Fibroblast of skin of abdomen (primary cell): ENCODE measurements at places on chromosomes 16 and 17.

- no peak for DNase-seq
These were observed 19.6 kb upstream of the SLC35B1 start for GRCh38 chr17:49727380-49727779.

GRCh38 chr17:34823023-34823422 is 138.2 kb downstream of the CCT6B start:
- no peak for DNase-seq

- no peak for DNase-seq
These were observed 231.0 kb downstream of the CBLN1 start for GRCh38 chr16:49050607-49051006.

DNA sequence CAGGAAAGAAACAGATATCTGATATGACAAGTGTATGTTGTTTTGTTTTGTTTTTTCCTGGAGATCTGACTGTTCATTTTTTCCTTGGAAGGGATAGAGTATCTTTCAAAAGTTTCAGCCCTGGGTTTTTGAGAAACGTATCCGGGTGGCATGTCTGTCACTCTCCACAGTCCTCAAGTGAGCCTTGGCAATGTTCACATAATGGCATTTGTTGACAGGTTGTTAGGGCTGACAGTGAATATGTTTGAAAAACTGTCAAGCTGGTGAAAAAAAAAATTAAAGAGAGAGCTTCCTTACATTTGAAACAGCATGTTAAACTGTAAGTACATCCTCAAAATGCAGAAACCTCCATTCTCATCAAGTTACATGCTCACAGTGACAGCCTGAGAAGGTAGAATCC is 113.0 kb upstream of the DYNLRB2 start:
- DNase-seq, result no peak

- DNase-seq, result no peak
These were observed 8.2 kb downstream of the ITGAM start for GRCh38 chr16:31268033-31268365.

DNA sequence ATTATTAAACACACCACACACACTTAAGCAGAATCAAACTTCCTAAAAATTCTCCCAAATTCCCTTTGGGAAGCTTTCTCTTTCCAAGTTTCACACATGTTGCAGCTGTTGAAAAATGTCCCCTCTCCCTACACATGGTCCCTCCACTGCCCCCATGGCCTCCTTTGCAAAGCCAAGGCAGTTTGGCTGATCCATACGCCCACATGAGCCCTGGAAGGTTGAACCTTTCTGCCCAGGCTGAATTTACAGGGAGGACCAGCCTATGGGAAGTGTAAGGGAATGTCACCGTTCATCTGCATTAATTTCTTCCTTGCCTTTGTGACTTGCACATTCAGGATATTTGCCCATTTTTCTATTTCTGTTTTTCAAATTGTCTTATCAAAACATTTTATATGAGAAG is 31.1 kb upstream of the SHISA6 start:
- DNase-seq, result no peak

DNA sequence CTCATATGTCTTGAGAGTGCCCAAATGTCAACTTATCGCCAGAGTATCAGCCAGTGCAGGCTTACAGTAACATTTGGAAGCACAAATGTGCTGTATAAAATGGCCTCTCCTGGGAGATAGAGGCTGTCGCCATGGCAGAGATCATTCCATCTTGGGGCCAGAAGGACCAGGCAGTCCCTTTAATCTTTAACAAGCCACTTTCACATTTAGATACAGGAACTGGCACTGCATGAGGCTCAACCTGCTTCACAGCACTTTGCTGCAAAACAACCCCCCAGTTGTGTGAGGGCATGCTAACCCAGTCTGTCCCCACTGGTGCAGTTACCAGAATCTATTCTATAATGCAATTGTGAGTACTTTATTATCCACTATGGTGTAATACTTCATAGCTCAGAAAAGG is 4.7 kb upstream of the RFFL start:
- no peak for DNase-seq

- DNase-seq, result peak; percentile 48
These were observed 112.4 kb downstream of the SPECC1 start for GRCh38 chr17:20121359-20122253.

DNA sequence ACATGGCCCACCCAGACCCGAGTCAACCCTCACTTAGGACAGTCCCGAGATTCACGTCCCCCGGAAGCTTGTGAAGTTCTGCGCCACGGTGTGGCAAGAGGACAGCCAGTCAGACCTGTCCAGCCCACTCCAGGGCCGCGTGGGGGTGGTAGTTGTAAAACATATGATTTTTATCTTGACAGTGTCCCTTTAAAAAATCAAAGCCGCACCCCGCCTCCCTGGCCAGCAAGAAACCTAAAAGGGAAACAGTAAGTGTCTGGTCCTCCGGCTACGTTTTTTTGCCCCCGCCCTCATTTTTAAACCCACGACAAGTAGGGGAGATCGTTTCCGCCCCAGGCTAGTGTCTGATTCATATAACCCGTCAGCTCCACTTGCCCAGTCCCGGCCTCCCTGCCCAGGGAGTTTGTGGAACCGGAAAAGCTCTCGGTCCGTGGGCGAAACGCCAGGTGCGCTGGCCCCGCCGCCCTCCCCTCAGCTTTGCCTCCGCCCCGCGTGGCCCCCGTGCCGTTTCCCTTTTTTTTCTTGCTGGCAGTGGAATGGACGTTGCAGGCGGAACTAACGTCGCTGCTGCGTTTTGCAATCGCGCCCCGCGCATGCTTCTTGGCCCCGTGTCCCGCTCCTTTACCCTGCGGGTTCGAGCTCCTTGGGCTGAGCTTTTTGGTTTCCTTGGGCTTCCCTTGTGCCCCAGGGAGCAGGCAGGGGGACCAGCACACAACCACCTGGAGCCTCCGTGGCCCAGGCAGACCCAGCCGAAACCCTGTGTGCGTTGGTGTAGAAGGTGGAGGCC is 13.3 kb upstream of the NUDT16L1 start:
- no peak for DNase-seq

GRCh38 chr16:47705266-47705665 is 244.1 kb downstream of the PHKB start:
- DNase-seq, result no peak

GRCh38 chr17:65527381-65527780 is 34.1 kb downstream of the AXIN2 start:
- no peak for DNase-seq

- no peak for DNase-seq
These were observed 1100.6 kb upstream of the RBFOX1 start for GRCh38 chr16:6232056-6232455.

DNA sequence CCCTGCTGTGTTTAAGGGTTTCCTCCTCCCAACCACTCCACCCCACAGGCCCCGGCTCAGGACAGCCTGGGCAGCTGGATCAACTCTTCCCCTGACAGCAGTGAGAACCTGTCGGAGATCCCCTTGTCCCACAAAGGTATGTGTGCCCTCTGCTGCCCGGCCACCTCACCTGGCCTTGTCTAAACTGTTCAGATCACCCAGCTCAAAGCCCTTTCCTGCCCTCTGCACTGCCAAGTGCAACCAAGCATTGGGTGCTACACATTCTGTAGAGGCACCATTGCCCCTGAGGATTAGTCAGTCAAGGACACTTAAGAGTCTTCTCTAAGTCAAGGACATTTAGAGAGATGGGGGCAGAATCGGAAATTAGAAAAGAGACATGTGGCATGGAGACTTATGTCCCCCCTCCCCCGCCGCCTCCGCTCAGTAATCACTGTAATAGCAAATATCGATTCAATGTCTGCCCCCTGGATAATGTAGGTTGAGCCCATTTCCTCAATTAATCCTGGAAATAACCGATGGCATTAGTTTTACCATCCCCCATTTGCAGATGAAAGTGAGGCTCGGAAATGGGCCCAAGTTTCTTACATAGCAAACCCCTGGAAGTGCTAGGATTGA is 8.1 kb downstream of the BTBD17 start:
- no peak for DNase-seq

GRCh38 chr16:85288869-85289660 is 176.8 kb upstream of the CIBAR2 start:
- no peak for DNase-seq

DNA sequence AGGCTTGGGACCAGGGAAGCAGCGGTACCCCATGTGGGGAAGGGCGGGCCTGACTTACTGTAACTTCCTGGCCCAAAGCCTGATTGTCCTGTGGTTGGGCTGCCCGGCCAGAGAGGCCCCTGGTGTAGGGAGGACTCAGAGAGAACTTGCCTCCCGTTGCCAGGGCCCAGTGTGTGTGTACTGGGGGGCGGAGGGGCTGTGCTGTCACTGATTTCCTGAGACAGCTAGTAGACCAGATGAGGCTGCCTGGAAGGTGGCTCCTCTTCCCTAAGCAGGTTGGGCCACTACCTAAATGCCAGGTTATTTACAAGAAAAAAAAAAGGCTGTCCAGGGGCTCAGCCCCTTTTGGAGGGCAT is 16.7 kb downstream of the SOCS3 start:
- peak; percentile 89 for DNase-seq
